Activated CD4-positive, alpha-beta memory T cell treated with anti-CD3 and anti-CD28 coated beads for 36 hours (primary cell): ENCODE measurements at places on chromosomes 4 and X.

DNA sequence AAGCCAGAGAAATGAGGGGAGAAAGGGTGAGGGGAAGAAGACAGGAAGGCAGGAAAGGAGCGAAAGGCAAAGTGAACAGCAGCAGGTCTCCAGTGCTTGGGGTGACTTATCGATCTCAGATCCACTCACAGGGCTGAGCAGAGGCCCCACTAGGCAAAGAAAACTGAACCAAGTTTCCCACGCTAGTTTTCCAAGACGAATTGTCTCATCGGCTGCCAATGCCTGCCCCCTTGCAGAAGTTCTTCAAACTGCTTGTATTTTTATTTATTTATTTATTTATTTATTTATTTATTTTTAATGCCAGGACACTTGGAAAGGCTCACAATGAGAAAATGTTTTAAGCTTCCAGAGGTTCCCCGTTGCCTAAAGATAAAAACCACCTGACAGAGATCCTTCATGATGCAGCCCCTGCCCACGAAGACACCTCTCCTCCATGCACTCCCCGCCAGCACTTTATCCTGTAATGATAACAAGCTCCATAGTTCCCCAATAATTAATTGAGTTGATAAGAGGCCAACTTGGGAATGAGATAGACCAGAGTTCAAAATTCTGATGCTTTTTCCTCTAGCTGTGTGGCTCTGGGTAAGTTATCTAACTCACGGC lies 43.2 kb downstream of the QDPR start:
- DNase-seq = no peak

GRCh38 chr4:88613417-88613875 lies 21.2 kb downstream of the HERC3 start:
- DNase-seq = peak; percentile 48

- DNase-seq = no peak
These were observed 472.4 kb upstream of the NWD2 start for GRCh38 chr4:36772154-36772516.

- no peak for DNase-seq
These were observed 93.1 kb downstream of the NSUN7 start for GRCh38 chr4:40842725-40843423.

DNA sequence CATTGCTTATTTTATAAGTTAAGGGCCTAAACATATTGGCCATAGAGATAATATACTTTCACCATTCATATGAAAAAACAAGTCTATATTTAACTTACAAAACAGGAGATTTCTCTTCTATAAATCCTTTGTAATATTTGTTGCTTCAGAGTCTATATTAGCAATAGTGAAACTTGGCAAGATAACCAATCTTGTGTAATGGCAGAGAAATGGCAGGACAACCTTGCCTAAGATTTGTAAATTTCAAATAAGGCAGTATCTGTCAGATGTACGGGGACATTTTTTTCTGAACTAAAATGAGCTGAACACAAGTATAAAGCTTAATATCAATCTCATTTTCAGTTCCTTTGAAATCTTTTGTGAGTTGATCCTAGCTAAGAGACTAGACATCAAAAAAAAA lies 17.8 kb upstream of the CPEB2 start:
- no peak for DNase-seq

DNA sequence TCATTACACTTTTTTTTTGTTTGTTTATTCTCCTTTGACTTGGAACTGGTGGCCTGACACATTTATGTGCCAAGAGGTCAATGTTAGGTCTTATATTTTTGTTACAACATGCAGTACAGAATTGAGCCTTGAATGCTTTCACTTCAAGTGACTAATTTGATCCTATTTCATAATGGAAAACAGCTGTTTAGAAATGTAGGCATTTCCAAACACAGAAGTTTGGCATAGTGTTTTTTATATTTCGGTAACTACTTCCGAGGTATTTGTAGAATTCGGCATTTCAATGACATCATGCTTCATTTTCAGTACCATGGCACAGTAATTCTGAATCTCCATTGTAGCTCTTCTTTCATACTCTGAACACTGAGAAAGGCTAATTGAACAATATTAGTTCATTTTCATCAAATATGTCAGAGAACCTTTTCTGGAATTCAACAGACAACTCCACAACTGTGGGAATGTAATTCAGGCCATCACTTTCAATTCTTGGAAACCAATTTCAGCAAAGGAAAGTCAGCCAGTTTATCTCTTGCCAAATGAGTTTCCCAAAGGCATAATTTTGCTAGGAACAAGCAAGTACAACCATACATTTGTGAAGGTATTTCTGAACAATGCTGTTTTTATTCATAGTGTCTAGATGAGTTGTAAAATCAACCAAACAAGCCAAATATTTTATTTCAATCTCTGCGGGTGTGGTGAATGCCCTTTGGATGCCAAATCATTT lies 11.4 kb downstream of the FAM120C start:
- DNase-seq = no peak

DNA sequence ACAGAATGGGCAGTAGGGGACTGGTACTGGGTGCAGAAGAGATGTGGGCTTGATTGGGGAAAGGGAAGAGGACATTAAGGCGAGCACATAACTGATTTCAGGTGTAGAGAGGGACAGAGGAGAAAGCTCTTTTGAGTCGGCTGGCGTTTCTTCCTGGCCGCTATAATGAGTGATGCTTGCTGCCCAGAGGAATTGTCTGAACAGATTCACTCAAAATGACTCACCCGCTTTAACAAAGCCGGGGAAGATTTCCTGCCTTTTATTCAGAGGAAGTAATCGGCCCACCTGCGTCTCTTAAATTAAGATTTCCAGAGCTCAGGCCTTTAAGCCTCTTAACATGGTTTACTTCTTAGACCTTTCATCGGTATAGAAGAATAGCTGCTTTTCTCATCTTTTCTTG lies 102.1 kb upstream of the AP1S2 start:
- no peak for DNase-seq

GRCh38 chrX:49704691-49705404 lies 9.1 kb upstream of the PAGE1 start:
- peak; percentile 20 for DNase-seq

GRCh38 chr4:100983426-100983825 lies 363.9 kb downstream of the PPP3CA start:
- no peak for DNase-seq

GRCh38 chr4:1841201-1841886 lies 14.6 kb downstream of the LETM1 start:
- DNase-seq = no peak

- DNase-seq = no peak
These were observed 161.9 kb downstream of the STK32B start for GRCh38 chr4:5213087-5213595.

DNA sequence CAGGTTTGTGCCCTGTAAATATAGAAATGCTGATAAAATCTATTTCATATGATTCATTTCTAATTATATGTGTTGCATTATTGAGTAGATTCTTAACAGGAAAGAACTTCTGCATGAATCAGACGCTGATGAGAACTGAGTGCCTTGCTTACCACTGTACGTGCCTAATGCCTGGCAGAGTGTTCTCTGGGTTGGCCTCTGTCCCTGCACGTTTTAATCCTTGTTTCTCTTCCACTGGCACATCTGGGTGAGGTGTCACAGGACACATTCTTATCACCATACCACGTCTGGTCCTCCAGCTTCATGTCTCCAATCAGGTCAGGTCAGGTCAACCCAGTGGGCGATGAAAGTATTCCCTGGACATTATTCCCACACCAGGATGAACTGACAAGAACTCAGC lies 53.6 kb downstream of the KLF3 start:
- no peak for DNase-seq

GRCh38 chr4:173414456-173414855 lies 15.5 kb upstream of the SCRG1 start:
- DNase-seq = no peak

- peak; percentile 18 for DNase-seq
These were observed 720 bp upstream of the STK26 start for GRCh38 chrX:132022198-132022966.

DNA sequence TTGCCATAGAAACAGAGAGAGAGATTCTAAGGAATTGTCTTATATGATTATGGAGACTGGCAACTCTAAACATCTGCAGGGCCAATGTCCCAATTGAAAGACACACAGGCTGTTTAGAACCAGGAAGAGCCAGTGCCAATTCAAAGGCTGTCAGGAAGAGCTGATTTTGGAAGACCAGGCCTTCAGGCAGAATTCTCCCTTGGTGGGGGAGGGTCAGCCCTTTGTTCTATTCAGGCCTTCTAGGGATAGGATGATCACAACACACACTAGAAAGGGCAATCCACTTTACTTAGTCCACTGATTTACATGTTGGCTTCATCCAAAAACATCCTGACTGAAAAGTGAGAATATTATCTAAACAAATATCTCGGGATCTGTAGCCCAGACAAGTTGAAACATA lies 15.2 kb downstream of the C4orf46 start:
- DNase-seq = no peak

DNA sequence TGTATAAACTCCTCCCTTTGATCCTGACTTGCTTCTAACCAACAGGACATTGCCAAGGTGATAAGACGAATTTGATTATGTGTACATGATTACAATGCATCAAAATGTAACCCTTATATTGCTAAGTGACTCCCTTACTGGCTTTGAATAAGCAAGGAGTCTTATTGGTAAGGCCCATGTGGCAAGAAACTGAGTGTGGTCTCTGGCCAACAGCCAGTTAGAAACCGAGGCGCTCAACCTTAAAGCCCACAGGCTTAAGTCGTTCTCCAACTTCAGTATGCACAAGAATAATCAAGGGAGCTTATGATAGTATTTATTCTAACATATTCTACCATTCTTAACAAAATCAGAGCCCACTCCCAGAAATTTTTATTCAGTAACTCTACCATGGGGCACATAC lies 374.2 kb upstream of the F9 start:
- no peak for DNase-seq

GRCh38 chr4:158376106-158376840 lies 145.4 kb upstream of the RXFP1 start:
- no peak for DNase-seq

- DNase-seq = no peak
These were observed 216.6 kb downstream of the DCTD start for GRCh38 chr4:182700362-182701160.

GRCh38 chr4:120319046-120319767 lies 252.6 kb upstream of the MAD2L1 start:
- DNase-seq = no peak

- DNase-seq = peak; percentile 58
These were observed 9.7 kb upstream of the GEMIN8 start for GRCh38 chrX:14039344-14039743.
